ENCODE measurements at places on chromosomes 11 and 22.
A peak's percentile ranks its signal among the peaks of the same experiment; 100 is the strongest.

DNA sequence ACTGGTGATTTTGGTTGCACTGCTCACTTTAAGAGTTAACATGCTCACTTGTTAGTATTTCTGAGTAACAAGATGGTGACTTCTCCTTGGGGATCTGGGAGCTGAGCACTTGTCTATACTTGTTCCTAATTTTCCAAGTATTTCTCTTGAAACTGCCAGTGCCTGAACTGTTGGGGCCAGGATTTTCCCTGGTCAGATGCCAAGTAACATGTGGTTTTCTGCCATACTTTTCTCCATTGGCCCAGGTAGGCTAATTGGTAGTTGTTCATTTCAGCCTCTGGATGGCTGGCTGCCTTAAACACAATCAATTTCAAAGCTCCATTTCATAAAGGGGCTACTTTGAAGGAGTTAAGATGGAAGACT is 35.0 kb downstream of the RNF141 start:
- DNase-seq = peak; percentile 9

- no peak for DNase-seq
Observed at GRCh38 chr11:46599340-46600193, 5.7 kb upstream of the AMBRA1 start.

DNA sequence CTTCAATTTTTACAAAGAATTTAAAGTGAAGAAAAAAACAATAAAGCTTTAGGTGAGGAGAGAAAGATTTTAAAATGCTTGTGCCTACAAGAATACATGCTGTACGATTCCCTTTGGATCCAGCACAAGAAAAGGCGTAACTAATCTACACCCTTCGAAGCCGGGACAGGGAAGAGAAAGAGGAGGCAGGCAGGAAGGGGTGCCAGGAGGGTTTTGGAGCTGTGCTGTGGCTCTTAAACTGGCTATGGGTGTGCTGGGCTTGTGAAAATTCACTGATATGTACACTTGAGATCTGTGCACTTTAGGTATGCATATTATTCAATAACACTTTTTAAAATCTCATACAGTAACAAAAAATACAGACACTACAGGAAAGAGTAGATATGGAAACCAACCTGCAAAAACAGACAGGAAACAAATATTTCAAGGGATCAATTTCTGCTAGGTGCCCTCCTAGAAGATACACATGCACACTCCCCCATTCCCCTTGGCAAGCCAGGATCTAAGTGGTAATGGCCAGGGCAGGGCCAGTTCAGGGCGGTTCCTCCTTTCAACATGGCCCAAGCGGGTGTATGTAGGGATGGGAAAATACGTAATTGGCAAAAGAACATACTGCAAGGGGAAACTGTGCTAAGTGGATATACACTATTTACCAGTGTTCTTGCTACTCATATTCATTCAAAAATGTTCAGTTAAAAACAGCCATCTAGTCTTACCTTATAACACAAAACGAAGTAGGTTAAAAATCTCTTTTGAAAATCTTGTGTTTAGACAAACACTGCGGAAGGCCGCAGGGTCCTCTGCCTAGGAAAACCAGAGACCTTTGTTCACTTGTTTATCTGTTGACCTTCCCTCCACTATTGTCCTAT is 54.2 kb downstream of the PACSIN2 start:
- no peak for DNase-seq

DNA sequence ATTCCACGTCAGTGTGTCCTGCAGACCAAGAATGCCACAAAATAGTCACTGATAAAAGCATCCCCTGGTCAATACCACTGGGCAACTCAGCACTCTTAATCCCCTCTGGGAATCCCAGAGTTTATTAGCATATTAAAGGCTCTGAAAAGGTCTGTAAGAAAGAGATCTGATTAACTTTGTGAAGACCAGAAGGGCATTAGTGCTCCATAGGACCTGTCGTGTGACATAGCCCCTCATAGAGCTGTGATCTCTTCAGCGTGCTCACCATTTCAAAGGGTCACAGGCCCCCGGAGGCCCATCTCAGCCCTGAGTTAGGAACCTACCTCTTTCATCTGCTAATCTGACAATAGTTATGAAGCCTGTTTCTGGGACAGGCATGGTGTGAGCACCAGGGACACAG is 299.2 kb downstream of the MN1 start:
- DNase-seq = no peak

DNA sequence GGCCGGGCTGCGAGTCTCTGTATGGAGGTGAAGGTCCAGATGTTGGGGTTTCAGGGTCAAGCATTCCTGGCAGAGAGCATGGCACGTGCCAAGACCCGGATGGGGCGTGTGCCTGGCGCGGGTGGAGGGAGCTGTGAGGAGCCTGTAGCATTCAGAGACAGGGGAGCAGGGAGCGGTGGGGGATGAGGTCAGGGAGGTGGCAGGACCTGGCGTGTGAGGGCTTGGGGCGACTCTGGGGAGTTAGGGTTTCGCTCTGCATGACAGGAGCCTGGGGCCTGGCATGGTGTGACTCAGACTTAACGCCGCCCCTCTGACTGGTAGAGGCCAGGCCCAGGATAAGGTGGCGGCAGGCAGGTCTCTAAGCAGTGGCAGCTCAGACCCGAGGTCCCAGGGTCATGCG is 103.0 kb downstream of the KCNQ1 start:
- DNase-seq = no peak

- DNase-seq = no peak
Observed at GRCh38 chr22:27152033-27152432, 494.6 kb downstream of the MIAT start.

- no peak for DNase-seq
Observed at GRCh38 chr11:28296426-28296825, 188.2 kb downstream of the METTL15 start.

DNA sequence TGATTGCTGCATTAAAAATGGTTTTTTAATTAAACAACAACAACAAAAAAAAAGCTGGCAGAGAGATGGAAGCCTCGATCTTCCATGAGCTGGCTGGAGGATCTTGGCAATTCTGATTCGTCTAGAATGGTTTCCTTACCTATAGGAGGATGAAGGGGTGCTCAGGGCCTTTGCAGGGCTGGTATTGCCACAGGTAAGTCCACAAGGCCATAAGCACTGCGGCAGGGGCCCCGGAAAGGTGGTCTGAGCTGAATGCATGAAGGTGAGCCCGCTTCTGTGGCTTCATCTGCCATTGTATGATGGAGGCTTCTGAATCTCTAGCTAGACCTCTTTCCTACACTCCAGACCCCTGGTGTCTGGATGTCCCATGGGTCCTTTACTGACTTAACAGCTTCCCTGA is 101.5 kb downstream of the TSPAN18 start:
- DNase-seq = no peak

DNA sequence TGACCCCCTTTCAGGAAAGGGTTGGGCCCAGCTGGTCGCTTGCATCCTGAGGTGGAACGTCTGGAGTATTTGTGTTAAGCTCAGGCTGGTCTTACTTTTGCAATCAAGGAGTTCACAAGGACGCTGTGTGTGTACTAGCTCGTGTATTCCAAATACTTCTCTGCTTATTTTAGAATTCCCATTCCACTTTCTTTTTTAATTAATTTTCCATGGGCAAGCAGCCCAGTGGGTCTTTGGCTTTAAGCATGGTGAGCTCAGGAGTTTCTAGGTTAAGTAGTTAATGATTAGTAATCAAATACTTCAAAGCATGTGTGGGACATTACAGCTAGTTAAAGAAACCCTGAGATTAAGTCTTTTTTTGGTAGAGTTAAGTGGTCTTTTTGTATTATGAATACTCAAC is 68.6 kb downstream of the CSNK2A3 start:
- DNase-seq = no peak

DNA sequence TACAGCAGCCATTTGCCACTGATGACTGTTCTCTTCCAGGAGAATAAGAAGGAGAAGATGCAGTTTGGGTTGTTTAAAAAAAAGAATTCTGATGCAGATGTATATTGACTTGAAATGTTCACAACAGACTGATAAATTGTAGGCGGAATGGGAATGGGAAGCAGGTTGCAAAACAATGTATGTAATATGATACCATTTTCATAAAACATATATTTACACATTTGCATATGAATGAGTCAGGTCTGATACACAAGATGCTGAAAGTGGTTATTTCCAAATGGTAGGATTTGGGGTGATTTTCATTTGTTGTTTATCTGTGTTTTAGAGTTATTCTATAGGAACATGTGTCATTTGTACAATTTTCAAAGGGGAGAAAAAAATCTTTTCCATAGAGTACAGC is 9.0 kb upstream of the RCN1 start:
- no peak for DNase-seq

- peak; percentile 51 for DNase-seq
Observed at GRCh38 chr11:126339863-126340434, 15.5 kb upstream of the ST3GAL4 start.

DNA sequence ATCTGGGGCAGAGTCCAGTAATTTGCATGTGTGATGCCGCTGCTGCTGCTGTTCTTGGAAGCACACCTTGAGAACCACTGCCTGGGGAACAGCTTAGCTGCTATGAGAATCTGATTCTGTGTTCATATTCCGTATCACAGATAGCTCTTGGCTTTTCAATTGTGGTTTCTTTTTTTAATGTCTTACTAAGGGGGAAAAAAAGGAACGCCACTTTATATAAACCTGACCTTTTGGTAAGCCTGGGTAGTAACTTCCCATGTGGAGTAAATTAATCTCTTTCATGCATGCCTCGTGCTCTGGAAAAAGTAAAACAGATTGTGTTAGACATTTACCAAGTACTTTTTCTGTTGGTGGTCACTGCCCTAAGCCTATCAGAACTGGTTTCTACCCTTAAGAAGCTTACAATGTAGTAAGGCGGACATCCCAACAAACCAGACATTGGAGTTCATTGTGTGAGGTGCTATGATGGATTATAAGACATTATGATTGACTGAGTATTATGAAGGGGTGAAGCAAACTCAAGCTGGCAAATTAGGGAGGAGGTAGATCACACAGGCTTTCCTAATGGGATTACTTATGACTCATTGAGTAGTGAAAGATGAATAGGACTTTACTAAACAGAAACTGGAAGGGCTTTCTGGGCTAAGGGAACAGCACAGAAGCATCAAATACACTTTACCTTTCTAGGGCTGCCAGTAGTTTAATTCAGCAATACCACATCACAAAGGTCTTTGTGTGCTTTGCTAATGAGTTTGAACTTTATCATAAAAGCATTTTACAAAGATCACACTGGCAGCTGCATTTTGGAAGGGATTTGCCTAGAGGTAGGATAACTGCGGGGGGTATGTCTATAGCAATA is 64.7 kb downstream of the MAML2 start:
- no peak for DNase-seq

- no peak for DNase-seq
Observed at GRCh38 chr11:75796091-75796435, 18.9 kb upstream of the UVRAG start.

DNA sequence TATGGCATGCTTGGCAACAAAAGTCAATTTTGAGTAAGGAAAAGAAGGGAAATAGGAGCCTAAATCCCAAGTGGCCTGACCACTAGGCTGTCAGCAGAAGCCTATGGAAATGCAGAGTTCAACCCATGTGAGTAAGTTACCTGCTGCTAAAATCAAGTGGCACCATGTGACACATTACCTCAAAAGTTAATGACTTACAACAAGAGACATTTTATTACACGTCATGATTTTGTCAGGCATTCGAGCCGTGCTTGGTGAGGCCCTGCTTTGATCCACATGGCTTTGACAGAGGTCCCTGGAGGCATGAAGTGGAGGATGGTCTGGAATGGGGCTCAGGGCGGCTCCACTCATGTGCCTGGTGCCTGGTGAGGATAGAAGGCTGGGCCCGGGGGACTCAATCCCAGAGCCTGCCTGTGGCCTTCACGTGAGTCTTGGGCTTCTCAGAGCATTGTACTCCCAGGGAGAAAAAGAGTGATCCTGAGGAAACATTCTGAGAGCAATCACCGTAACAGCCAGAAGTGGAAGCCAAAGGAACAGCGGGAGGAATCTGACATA is 339.1 kb upstream of the B3GAT1 start:
- DNase-seq = no peak

- DNase-seq = no peak
Observed at GRCh38 chr22:36027935-36028645, 534 bp downstream of the RBFOX2 start.

DNA sequence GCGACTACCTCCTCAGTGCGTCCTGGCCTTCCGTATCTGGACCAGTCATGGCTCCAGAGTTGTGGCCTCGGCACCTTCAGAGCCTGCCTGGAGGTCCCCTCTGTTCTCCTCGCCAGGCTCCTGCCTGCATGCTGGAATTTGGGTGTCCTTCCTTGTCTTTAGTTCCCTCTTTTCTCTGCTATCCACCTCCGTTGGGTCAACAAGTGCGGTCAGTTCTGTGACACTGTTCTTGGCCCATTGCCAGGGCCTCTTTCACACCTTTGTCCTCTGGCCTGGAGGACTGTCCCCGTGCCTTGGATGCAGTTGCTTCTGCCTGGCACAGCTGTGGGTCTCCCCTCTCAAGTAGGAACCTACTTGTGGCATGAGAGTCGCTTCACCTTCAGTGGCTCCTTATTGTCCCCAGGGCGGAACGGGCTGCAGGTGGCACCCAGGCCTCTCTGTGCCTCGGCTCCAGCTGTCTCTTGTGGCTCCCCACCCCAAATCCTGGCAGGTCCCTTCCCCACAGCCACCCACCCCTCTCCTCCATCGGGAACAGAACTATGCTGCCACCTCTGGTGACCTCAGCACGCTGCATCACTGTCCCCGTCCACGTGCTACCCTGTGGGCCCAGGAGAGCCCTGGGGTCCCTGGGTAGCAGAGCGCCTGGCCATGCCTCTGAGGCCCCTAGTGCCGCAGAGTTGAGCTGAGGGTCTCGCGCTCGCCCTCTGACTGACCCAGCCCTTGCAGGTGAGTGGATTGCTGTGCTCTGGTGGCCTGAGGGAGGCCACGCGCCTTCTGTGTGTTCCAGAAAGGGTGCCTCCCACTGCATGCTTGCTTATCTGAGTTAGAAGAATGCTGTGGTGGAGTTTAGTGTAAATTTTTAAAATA is 4.7 kb downstream of the DGCR8 start:
- DNase-seq = peak; percentile 12

DNA sequence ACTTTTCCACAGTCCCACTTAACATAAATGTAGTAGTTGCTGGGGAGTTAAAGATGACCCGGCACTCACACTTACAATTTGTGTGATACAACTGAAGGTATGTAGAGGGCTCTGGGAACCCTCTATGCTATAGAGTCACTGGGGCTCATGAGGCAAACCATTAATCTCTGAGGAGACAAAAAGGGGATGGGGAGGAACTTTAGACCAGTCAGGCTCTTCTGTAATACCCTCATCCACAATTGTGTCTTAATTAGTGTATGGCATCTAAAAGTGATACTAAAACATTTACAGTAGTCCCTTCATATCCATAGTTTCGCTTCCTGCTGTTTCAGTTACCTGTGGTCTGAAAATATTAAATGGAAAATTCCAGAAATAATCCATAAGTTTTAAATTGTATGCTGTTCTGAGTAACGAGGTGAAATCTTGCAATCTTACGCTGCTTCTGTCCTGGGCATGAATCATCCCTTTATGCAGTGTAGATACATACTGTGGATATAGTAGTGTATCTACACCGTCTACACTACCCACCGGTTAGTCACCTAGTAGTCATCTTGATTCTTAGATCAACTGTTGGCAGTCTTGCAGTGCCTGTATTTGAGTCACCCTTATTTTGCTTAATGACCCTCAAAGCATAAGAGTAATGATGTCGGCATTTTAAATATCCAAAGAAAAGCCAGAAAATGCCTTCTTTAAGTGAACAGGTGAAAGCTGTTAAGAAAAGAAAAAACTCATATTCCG is 12.2 kb downstream of the CBL start:
- peak; percentile 76 for DNase-seq

- no peak for DNase-seq
Observed at GRCh38 chr11:44322243-44322642, 12.3 kb upstream of the ALX4 start.

Data from choroid plexus epithelial cell (primary cell).